Omental fat pad (tissue), 4 donors: ENCODE measurements at places on chromosomes 7 and 10. TPM values are rescaled to one million over a fixed set of nuclear protein-coding genes. Genes with fewer than 3 reads are reported as not detected.

GRCh38 chr10:15715619-15716227 is 4.0 kb downstream of the ITGA8 start:
- DNase-seq: no peak

DNA sequence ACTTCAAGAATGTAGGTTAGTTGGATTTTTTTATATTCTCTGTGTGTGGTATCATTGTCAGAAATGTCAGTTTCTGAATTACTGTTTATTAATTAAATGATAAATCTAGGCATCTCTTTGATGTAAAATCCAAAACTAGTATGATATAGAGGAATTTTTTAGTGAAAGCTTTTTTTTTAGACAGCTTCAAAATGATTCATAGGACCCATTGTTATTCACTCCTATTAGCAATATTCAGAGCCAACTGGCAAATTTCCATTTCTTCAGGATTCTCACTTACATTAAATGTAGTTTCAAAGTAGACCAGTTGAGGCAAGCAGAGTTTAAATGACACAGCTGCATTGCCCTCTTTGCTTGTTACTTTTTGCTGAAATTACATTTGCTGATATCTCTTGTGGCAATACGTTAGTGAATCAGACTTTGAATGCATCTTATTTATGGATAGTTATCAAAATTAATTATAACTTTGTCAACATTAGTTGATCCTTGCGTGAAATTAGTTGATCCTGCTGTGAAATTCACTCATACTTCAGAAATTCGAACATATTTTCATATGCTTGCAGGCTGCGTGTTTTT is 20.3 kb downstream of the ZNF277 start:
- no peak for DNase-seq

DNA sequence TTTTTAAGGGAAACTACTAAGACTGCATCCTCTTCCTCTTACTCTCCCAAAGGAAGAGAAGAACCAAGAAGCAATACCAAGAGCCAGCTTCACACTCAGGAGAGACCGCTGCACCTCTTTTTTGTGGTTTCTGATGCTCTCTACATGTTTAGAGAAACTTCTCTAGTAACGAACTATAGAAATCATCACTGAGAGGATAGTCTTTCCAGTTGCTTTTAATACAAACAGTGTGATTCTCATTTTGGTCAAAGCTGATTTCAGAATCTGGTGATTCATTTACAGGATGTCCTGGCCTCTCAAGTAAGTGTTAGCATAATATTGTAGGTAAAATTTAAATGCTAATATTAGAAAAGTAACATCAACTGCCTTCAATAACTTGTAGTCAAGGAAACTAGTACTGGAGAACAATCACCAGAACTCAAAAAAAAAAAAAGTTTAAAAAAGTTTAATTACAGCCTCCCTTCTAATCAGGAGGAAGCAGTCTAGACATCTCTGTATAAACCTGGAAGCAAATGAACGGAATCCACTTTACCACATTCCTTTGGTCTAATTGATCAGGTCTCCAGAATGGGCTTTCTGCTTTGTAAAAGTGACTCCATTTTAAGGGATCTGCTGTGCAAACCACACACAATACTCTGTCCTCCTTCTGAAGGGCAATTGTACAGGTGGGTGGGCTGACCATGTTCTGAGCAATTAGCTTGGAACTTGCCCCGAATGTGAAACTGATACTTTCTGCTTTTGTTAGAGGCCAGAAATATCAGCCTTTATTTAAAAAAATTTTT is 3.0 kb downstream of the LAMB1 start:
- DNase-seq: no peak

- DNase-seq: no peak
Measured at GRCh38 chr10:16562891-16563290, 41.2 kb upstream of the C1QL3 start.

DNA sequence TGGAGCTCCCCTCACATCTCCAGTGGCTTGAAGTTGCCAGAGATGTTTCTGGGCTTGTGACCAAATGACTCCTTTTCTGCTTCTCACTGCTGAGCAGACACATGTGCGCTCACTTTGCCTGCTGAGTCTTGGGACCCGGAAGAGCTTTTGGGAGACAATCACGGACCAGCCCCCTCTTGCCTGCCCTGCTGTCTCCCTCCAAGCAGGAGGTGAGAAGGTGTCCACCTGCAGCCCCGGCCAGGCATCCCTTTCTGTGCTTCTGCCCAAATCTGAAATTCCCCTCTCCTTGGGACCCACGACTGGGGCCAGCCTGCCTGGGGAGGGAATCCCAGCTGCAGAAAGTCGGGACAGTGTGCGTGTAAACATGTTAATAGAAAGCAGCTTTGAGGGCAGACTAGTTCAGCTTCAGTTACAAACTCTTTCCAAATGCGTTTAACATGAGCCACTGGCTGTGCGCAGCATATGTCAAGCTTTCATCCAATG is 31.7 kb downstream of the HTRA1 start:
- no peak for DNase-seq

GRCh38 chr7:142409471-142409870 is 151.6 kb upstream of the PRSS58 start:
- no peak for DNase-seq

GRCh38 chr7:9870674-9871073 is 1103.0 kb upstream of the PHF14 start:
- DNase-seq: no peak

DNA sequence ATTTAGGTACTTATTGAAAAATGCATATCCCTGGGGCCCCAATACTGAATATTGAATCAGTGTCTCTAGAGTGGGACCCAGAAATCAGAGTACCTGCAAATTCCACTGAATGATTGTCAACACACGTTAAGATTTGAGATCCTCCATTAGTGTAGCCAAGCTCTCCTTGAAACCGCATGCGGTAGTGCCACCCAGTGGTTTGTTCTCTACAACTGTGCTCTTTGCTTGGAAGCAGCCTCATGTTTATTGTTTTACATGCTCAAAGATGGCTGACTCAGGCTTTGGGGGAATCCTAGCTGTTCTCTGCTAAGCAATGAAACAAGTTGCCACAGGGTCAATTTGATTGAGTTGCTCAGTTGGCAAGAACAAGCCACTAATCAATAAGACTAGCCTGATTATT is 340.2 kb upstream of the CELF2 start:
- no peak for DNase-seq

DNA sequence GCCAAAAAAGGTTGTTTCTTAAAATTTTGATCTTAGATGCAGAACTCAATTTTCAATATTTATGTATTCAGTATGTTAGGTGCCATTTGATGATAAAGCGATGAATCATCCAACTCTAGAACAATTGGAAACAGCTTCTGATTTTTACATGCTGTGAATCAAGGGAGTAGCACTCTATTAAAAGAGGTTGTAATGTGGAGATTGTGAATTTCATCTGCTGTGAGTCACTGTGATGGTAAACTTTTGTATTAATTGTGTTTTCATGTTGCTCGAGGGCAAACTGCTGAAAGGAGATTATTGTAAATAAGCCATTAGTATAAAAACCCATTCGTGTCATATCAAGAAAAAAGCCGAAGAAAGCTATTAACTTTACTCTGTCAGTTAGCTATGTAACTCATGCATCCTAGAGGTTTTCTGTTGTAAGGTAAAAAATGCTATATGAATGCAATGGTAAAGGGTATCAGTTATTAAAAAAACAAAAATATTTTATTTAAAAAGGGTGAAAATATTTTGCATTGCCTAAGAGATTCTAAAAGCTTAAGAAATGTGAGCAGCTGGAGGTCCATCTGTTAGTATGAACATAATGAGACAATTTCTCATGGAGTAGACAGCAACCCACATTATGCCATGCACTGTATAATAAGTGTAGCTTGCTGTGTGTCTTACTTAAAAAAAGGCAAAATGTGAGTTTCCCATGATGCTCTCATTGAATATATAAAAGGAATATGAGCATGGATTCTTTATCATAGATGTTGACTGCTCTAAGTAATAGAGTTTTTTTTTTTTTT is 511.0 kb upstream of the PCDH15 start:
- DNase-seq: no peak

DNA sequence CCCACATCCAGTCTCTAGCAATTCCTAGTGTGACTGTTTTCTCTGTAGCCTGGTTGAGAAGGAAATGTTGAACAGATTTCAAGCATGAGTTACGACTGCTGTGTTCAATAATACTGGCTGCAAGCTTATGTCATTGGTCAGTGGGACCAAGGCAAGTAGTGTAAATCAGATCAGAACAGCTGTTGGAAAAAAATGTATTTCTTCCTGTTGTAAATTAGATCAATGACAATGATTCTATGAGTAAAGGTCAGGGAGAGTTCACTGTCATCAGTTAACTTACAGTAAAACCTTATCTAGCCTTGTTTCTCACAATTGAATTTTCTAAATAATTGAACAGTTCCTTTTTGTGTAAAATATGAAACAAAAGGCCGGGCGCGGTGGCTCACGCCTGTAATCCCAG is 6.7 kb downstream of the OTUD1 start:
- no peak for DNase-seq

DNA sequence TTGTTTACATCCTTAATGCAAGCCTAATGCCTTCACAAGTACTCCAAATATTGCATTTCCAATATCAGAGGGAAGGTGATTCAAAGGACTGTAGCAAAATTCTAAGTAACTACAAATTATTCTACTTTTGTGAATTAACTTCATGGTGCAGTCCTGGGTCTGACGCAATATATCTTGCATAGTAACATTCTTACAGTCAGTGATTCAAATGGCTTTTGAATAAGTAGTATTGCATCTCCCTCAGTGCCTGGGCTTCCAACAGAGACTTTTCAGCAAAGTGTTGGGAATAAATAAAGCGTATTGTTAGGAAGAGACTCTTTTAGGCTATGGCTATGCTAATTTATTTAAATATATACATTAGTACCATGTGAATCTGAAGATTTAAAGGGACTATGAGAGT is 564.7 kb upstream of the COBL start:
- DNase-seq: no peak

DNA sequence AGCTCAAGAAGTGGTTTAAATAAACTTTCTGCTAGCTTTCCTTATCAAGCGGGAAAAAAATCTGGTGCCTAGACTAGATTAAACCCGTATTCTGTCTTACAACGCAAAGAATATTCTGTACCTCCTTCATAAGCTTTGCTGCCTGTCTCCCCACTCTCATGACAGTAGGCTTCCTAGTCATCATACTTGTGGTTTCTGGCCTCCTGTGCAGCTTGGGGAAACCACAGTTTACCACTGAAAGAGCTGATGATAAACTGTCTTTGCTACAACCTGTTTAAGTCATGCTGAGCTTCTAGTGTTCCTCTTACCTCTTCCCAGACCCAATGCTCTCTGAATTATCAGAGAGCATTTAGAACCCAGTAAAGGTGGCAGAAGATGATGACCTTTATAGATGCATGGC is 55.0 kb downstream of the PODXL start:
- DNase-seq: no peak

- no peak for DNase-seq
Measured at GRCh38 chr7:123916240-123916724, 8.8 kb upstream of the SPAM1 start.

The MUC3A gene
- total RNA-seq: 0.09 TPM

The PPP1R3A gene
- not detected for total RNA-seq

The CPA4 gene
- 3.0 TPM for total RNA-seq

The SHH gene
- total RNA-seq: not detected

The SFXN4 gene
- total RNA-seq: 18.5 TPM

The DUSP5 gene
- total RNA-seq: 15.1 TPM

The FAM25A gene
- total RNA-seq: not detected

The RBP3 gene
- not detected for total RNA-seq
